ENCODE measurements at places on chromosomes 4 and X.

GRCh38 chrX:9440116-9440844, 24.6 kb upstream of the TBL1X start:
- DNase-seq = no peak

DNA sequence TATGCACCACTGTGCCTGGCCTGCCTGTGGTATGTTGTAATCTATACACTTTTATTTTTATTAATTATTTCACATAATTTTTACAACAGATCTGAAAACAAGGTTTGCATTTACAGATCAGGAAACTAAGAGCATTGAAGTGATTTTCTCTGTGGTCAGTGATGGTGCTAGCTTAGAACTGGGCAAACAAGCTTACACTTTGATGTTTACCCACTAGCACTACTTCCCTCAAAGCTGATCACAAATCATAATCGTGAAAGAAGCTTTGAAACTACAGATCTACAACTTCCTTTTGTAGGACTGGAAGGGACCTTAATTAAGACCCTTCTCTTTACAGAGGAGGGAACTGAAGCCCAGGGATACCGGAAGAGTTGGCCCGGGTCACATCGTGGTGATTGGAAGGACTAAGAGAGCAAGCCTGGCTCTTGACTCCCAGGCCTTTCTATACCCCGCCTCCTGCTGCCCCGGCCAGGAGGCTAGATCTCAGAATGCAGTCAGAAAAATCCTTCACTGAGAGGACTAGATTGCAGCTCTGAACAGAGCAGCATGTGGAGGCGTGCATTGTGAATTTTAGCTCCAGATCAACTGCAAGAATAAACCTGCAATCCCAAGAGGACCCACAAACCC, 93.7 kb upstream of the ZNF827 start:
- no peak for DNase-seq

- DNase-seq = no peak
Measured at GRCh38 chr4:184395451-184395917, 78.9 kb downstream of the IRF2 start.

DNA sequence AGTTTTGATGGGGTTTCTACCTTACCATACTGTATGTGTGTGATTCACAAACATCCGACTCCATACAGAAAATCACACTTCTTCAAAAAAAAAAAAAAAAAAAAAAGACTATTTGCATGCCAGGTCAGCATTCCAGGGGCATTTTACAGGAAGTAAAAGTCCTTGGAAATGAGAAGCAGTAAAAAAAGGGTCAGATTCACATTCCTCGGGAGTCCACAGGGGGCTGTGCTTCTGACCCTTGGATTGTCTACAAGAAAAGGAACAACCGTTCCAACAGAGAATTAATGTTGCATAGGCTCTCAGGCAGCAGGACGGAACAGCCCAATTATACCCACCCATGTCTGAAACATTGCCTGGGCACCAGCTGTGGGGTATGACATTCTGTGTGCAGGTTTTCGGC, 290.3 kb downstream of the LDB2 start:
- DNase-seq = no peak

DNA sequence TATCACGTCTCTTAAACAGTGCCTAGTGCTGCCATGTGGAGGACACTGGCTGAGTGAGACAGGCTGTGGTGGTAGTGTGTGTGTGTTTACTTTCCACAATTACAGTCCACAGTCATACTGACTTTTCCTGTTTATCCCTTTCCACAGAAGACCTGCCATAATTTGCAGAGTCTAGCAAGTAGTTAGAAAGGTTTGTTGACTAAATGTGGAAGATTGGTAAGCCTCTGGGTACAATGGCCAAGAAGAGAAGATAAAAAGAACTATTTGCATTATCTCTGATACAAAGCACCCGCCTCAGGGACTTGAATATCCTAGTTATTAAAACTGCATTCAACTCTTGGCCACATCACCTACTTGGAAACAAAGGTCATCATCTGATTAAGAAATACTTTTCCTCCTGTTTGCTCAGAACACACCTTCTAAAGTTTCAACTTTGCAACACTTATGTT, 89.1 kb downstream of the FAM13A start:
- DNase-seq = no peak

DNA sequence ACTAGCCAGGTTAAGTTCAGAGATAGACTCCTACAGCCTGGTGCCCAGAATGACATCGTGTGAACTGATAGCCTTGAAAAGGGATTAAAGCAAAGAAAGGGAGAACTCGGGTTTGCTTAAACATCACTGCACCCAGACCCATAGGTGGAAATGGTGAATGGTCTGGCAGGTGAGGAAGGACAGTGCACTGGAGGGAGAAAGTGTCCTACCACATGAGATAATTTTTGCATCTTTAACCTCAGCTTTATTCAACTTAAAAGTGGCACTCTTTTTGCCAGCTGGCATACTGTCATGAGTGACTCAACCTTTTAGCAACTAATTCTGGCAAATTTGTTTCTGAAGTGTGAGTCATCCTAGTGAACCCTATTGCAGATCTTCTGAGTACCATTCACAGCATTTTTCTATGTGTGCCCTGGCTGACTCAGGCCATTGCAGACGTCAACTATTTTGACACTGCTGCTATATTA, 53.0 kb upstream of the DAPP1 start:
- DNase-seq = peak; percentile 62

Data from Ammon's horn (tissue), 1 donor.